ENCODE measurements at places on chromosomes 6 and 20.

- no peak for DNase-seq
Measured at GRCh38 chr6:52143551-52143950, 42.6 kb upstream of the IL17A start.

- DNase-seq: no peak
Measured at GRCh38 chr20:50433001-50433761, 77.0 kb upstream of the PTPN1 start.

DNA sequence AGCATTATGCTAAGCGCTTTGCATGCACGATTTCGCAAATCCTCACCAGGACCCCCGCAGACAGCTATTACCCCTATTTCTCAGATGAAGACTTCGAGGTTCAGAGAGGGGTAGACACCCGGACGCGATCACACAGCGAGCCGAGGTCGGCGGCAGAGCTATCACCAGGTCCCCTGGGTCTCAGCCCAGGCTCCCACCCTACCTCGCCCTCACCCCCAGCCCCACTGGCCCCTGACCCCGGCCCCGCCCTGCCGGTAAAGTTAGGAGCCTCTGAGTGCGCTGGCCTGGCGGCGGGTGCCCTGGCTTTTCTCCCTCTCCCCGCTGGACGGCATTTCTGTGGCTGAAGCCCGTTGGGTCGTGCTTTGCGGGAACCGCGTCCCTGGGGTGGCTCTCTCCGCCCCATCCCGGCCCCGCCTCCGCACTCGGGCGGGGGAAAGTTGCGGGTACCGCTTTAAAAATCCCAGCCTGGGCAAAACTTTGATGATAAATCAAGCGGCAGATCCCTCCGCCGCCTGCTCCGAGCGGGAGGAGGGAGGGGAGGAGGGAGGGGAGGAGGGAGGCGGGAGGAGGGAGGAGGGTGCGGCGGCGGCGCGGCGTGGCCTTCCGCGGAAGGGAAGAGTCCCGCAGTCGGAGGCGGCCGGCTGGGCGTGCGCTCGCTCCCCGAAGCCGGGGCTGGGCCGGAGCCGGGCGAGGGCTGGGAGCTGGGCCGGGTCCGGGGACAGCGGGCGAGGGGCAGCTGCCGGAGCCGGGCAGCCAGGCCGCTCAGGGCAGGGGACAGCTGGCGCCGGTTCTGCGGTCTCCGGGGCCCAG lies at the start of gene VSTM2L:
TSS of gene VSTM2L (plus strand) at position 624 of the 810 bp plus-strand sequence. CDS start 224 bp downstream, outside the sequence.
- DNase-seq: peak; percentile 91

- no peak for DNase-seq
Measured at GRCh38 chr6:15915508-15916178, 213.2 kb upstream of the MYLIP start.

DNA sequence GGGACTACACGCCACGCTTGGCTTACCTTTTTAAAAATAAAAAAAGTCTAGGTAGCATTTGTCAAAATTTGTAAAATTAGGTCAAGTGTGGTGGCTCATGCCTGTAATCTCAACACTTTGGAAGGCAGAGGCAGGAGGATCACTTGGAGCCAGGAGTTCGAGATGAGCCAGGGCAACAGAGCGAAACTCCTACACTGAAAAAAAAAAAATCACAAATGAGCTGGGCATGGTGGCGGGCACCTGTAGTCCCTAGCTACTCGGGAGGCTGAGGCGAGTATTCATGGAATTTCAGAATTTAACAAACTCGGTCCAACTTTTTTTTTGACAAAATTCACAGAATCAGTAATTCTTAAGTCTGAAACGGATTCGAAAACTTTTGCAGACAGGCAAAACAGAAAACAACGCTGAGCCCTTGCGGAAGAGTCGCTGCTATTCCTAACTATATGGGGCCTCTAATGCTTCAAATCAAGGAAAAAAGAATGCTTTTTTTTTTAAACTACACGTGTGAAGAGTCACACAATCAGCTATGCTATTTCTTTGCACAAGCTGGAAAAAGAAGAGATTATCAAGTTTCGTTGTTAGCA lies 62.9 kb downstream of the GTF2H5 start:
- DNase-seq: no peak

GRCh38 chr6:79152269-79152737 lies 74.2 kb upstream of the PHIP start:
- DNase-seq: no peak
